Stimulated activated CD4-positive, alpha-beta T cell treated with anti-CD3 and anti-CD28 coated beads, Interleukin-2, amount 100 ng/mL, for 4 hours (primary cell): ENCODE measurements at places on chromosomes 12 and 14.

GRCh38 chr12:31478425-31478824 is 112.5 kb downstream of the DENND5B start:
- DNase-seq = no peak

DNA sequence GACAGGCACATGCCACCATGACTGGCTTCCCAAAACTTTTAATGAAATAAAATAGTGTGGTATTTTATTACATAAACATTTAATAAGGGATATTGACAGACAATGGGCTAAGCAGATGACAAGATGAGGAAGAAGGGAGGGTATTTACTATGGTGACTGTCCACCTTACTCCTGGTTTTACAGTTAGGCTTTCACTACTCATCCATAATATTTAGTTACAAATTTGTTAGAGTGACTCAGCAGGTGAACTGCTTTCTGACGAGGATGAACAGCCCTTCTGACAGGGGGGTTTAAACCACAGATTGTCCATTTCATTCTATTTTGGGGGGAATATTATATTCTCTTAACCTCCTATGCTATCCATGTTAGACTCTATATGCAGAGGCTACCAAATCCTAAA is 3.6 kb upstream of the PALS1 start:
- no peak for DNase-seq

- no peak for DNase-seq
Observed at GRCh38 chr12:101594700-101595099, at the start of gene MYBPC1. Gene MYBPC1, plus strand, starts transcription at chr12:101594971. Its CDS starts 100 bp downstream, at chr12:101595071.

DNA sequence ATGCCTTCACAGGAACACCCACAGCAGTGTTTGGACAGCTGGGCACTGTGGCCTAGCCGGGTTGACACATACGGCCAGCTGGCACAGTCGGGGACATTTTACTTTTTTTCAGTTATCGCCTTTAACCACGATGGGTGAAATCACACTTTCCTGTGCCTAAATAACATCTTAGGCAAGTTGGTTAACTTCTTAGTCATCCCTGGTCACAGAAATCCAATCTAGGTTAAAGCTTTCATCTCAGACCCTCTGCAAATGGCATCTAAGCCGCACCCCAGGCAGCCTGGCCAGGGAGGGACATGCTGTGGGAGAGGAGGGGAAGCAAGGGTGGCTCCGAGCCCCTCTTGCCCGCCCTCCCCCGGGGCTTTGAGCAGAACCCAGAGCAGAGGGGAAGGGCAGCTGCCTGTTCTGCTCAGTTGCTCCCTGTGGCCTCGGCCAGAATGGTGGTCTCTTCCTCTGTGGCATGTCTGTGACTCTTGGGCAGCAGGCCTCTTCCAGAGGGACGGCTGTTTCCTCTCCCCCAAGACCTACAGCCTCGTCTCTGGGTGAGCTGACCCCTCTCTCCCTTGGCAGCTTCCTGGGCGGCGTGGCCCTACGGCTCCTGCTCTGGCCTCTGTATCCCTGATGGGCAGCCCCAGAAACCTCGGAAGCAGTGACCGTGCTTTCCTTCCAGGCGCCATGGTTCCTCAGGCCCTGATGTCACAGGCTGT is 85.4 kb upstream of the DYNC1H1 start:
- no peak for DNase-seq

DNA sequence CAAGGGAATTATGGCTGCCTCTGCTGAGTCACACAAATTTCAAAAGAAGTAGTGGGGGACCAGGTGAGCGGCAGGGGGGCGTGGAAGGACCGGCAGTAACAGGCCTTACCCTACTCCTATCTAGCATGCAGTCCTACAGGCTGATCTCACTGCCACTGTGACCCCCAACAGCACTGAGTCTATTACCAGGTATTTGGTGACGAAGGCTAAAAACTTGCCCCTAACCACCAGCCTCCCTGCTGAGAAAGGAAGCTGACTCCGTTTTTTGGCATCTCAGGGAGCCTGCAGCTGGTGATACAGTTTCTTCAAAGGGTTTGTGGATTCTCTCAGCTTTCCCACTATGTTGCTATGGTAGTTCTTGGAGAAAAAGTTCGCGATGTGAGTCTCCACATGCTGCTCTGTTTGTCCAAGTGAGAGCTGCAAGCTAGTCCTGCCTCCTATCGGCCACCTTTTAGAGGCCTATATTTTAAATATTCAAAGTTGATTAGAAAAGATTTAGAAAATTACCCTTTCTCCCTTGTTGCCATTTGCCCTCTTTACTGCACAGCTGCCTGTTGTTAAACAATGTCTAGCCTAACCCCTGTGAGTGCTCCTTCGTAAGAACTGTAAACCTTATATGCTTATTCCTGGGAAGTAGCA is 57.1 kb upstream of the SLCO1B1 start:
- DNase-seq = no peak

DNA sequence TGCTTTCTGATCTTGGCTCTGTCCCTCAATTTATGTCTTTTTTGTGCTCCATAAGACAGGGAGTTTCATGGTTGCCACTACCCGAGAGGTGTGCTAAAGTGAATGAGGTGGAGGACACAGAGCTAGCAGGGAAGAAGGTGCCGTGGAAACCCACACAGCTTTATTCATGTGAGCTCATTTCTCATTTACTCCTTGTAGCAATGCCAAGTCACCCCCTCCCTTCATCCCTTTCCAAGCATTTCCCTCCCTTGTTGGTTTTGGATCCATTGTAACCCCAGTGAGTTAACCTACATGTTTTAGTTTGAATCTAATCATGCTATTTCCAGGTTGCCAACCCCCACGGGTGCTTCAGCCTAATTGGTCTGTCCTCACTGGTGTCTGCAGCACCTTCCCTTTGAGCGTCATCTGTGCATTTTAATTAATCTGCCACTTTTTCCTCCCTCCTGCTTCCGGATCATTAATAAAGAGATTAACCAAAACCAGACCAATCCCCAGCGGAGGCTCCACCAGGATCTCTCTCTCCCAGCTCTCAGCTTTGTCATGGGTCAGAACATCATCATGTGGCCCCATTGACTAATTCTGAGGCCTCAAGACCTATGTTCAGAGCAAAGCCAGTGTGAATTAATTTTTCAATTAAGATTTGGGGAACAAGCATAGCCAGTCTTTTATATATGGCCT is 56.2 kb downstream of the NTF3 start:
- DNase-seq = no peak

DNA sequence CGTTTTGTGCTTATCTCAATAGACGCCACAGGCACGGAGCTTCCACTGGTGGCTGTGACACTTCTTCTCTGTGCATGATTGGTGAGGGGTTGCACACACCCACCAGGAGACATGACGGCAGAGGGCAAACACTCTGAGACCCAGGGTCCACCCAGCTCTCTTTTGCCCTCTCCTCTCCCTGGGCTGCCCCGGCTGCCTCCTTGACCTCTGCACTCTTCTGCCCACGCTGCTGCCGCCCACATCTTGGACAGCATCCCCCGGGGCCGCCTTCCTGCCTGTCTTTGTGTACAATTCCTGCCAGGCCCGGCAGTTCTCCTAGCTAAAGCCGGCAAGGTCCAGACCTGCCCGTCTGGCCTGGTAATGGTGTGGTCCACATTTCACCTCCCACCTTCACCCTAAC is 44.7 kb downstream of the DPF3 start:
- no peak for DNase-seq
